ENCODE measurements at places on chromosomes 16 and 17. TPM values are rescaled to one million over a fixed set of nuclear protein-coding genes. Genes with fewer than 3 reads are reported as not detected.

Gene HEATR9
- polyA plus RNA-seq: 0.20 TPM

Gene OR2C1
- polyA plus RNA-seq: 1.3 TPM

Gene C17orf100
- polyA plus RNA-seq: 8.7 TPM

Gene WNT3
- polyA plus RNA-seq: 1.7 TPM

Gene ZNF785
- polyA plus RNA-seq: 30.0 TPM

Gene SLC47A2
- 5.5 TPM for polyA plus RNA-seq

Gene TP53TG3C
- not detected for polyA plus RNA-seq

Gene ACBD4
- polyA plus RNA-seq: 11.8 TPM

Gene IRF8
- polyA plus RNA-seq: 5.4 TPM

Data from left kidney (tissue), 8 donors.